ENCODE measurements at places on chromosomes 3 and 15.

- DNase-seq: no peak
Observed at GRCh38 chr3:48276911-48277641, 36.2 kb downstream of the ZNF589 start.

- DNase-seq: no peak
Observed at GRCh38 chr15:67976506-67977073, 77.5 kb upstream of the PIAS1 start.

- no peak for DNase-seq
Observed at GRCh38 chr3:72242326-72242725, 457.4 kb upstream of the PROK2 start.

GRCh38 chr15:59221511-59222505, 15.2 kb downstream of the LDHAL6B start:
- no peak for DNase-seq

DNA sequence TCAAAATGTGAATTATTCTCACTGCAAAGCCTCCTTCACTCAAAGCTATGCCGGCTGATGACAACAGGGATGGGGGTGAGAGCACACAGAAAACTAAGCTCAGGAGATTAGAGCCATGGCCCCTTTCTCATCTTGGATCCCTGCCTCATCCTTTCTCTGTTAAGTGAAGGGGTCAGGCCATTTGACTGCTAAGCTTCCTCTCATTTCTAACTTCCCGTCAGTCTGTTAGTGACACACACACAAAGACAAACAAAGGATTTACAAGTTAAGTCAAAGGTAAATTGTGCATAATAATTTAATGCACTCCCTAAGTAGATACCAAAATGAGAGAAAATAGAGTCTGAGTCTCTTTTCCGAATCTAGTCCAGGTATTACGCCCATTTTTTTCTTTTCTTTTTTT, 1.2 kb downstream of the SS18L2 start:
- no peak for DNase-seq

- DNase-seq: no peak
Observed at GRCh38 chr3:34793057-34793456, 846.3 kb upstream of the ARPP21 start.

Measured in stimulated activated CD8-positive, alpha-beta memory T cell treated with anti-CD3 and anti-CD28 coated beads, Interleukin-7, amount 100 ng/mL, for 4 hours (primary cell).